ENCODE measurements at places on chromosomes 7 and 10. TPM values are rescaled to one million over a fixed set of nuclear protein-coding genes. Genes with fewer than 3 reads are reported as not detected.
A peak's percentile ranks its signal among the peaks of the same experiment; 100 is the strongest.

The PRR15 gene
- total RNA-seq: 6.1 TPM

The ICA1 gene
- 95.6 TPM for total RNA-seq

The LRRD1 gene
- not detected for total RNA-seq

The MARVELD1 gene
- total RNA-seq: 9.0 TPM

The PON1 gene
- total RNA-seq: not detected

GRCh38 chr10:34262985-34263384 is 552.1 kb downstream of the PARD3 start:
- DNase-seq: no peak
- no peak overlapping the region for H3K27ac ChIP-seq
- H3K36me3 ChIP-seq: no peaks in the 10 kb centered on the region
- no peaks in the 10 kb centered on the region for H3K4me1 ChIP-seq

- H3K4me1 ChIP-seq: no peaks in the 10 kb centered on the region
- H3K36me3 ChIP-seq: no peaks in the 10 kb centered on the region
- H3K27ac ChIP-seq: no peak overlapping the region
- no peak for DNase-seq
- H3K4me3 ChIP-seq: no peak overlapping the region
- H3K27me3 ChIP-seq: no peaks in the 10 kb centered on the region
Observed at GRCh38 chr10:1519391-1519790, 217.9 kb downstream of the ADARB2 start.

DNA sequence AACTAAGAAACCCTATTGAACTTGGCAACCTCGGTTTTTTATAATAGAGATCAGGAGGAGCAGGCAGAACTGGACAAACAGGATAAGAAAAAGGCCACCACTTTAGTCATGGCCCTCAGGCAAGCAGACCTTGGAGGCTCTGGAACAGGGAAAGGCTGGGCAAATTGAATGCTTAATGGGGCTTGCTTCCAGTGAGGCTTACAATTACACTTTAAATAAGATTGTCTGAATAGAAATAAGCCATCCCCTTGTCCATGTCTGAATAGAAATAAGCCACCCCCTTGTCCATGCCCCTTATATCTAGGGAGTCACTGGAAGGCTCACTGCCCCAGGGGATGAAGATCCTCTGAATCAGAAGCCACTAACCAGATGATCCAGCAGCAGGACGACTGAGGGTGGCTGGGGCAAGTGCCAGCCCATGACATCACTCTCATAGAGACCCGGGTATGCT is 40.6 kb downstream of the AKR1B15 start:
- H3K4me1 ChIP-seq: peaks cover 16% of the 10 kb centered on the region
- no peaks in the 10 kb centered on the region for H3K27me3 ChIP-seq
- DNase-seq: no peak
- no peak overlapping the region for H3K4me3 ChIP-seq
- H3K36me3 ChIP-seq: no peaks in the 10 kb centered on the region
- H3K27ac ChIP-seq: peak overlapping the region; percentile 8

GRCh38 chr7:34104115-34104514 is 198.8 kb downstream of the BMPER start:
- no peaks in the 10 kb centered on the region for H3K4me1 ChIP-seq
- no peak overlapping the region for H3K4me3 ChIP-seq
- H3K27ac ChIP-seq: no peak overlapping the region
- H3K36me3 ChIP-seq: no peaks in the 10 kb centered on the region
- DNase-seq: peak; percentile 22
- H3K27me3 ChIP-seq: no peaks in the 10 kb centered on the region

DNA sequence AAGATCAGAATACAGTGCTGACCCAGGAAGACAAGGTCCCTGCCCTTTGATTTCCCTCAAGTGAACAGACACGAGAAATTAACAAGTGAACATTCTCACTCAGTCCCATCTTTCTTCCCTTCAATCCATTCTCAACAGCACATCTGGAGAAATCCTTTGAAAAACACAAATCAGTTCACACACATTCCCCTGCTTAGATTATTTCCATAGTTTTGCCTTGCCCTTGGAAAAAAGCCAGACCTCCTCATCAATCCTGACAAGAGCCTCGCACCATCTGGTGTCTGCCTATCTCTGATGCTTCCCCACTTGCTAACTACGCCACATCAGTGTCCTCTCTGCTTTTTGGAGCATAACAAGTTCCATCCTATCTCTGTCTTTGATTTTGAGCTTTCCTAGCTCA is 94.4 kb upstream of the KIAA1217 start:
- H3K4me1 ChIP-seq: no peaks in the 10 kb centered on the region
- no peaks in the 10 kb centered on the region for H3K36me3 ChIP-seq

- DNase-seq: no peak
- no peaks in the 10 kb centered on the region for H3K36me3 ChIP-seq
- H3K27me3 ChIP-seq: no peaks in the 10 kb centered on the region
- no peak overlapping the region for H3K27ac ChIP-seq
Observed at GRCh38 chr10:119957451-119957850, 64.9 kb downstream of the SEC23IP start.

DNA sequence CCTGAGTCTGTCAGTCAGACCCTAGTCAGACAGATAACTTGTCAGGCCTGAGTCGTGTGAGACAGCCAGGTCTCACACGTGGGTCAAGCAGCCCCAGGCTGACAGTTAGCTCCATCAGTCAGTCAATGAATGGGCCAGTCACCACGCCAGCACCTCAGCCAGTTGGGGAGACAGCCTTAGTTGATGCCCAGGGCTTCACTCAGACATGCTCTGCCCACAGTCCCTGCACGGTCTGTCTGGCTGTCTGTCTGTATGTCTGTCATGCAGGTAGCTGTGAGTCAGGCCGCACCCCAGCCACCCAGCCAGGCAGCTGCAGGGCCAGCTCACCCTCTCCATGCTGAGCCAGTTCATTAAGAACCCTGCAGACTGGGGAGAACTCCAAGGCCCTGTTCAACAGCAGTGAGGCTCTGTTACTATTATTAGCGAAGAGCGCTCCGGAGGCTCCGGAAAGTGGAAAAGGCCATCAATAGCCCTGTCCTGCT is 141.1 kb upstream of the PCBD1 start:
- no peaks in the 10 kb centered on the region for H3K36me3 ChIP-seq
- no peak overlapping the region for H3K4me3 ChIP-seq
- H3K4me1 ChIP-seq: no peaks in the 10 kb centered on the region

DNA sequence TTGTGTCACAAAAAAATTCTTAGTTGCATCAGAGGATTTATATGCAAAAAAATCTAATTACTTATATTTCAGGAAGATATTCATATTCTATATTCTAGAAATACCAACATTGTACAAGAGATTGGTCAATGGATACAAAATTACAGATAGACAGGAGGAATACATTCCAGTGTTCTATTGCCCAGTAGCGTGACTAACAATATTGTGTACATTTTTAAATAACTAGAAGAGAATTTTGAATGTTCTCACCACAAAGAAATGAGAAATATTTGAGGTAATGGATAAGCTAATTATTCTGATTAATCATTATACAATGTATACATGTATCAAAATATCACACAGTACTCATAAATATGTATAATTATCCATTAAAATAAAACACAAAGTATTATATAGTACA is 253.3 kb downstream of the IPMK start:
- no peaks in the 10 kb centered on the region for H3K27me3 ChIP-seq
- H3K27ac ChIP-seq: no peak overlapping the region
- no peak overlapping the region for H3K4me3 ChIP-seq

DNA sequence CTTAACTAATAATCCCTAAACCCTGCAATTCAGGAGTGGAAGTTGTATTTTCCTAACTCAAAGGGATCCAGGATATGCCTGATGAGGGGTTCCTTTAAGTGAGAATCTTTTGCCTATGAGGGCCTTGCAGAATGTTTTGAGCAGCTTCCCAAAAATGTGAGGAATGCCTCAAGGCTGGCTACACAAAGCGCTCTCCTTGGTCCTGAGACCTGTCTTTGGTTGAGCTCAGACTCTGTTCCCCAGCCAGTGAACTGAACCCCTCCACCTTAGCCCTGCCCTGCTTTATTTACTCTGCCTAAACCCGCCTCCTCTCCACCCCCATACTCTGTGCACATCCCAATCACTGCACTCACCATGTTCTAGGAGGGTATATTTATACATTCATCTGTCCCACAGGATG is 108.6 kb downstream of the NRCAM start:
- H3K4me3 ChIP-seq: no peak overlapping the region
- H3K36me3 ChIP-seq: no peaks in the 10 kb centered on the region
- H3K4me1 ChIP-seq: no peaks in the 10 kb centered on the region
- H3K27ac ChIP-seq: no peak overlapping the region

DNA sequence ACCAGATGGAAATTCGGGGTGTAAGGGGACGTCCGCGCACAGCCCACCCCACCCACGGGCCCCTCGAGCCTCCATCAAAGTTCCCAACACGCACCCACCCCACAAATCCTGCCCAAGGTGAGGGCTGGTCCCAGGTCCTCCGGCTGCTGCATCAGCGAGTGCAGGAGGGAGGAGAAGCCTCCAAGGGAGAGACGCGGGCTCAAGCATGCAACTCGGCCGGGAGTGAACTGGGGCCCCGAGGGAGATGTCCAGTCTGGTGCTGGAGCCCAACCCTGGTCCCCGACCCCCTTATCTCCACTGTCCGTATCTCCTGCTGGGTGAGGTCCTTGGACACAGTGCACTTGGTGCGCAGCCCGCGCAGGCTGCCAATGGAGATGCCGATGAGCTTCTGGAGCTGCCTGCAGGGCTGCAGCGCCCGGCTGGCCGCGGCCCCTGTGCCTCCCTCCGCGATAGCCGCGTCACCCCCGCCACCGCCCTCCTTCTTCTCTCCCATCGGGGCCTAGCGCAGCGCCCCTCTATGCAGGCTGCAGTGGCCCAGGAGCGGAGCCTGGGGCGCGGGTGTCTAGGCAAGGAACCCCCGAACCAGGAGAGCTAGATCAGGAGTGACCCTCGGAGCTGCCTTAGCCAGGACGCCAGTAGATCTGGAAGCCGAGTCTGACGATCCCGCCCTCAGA is 489.2 kb downstream of the ZNF33B start:
- DNase-seq: no peak
- no peaks in the 10 kb centered on the region for H3K36me3 ChIP-seq
- H3K27me3 ChIP-seq: peaks cover 5% of the 10 kb centered on the region
- no peak overlapping the region for H3K27ac ChIP-seq

- no peaks in the 10 kb centered on the region for H3K27me3 ChIP-seq
- no peaks in the 10 kb centered on the region for H3K4me1 ChIP-seq
- H3K36me3 ChIP-seq: no peaks in the 10 kb centered on the region
- H3K27ac ChIP-seq: no peak overlapping the region
Observed at GRCh38 chr10:46299536-46300369, 13.0 kb downstream of the ANTXRL start.

GRCh38 chr10:21501091-21501490 is 24.4 kb downstream of the SKIDA1 start:
- peaks cover 27% of the 10 kb centered on the region for H3K4me1 ChIP-seq
- H3K36me3 ChIP-seq: no peaks in the 10 kb centered on the region
- DNase-seq: no peak
- H3K27me3 ChIP-seq: peaks cover 30% of the 10 kb centered on the region

GRCh38 chr7:30920021-30920583 is 8.4 kb downstream of the AQP1 start:
- H3K27ac ChIP-seq: peak overlapping the region; percentile 74
- H3K4me1 ChIP-seq: peaks cover 46% of the 10 kb centered on the region
- DNase-seq: no peak
- H3K36me3 ChIP-seq: peaks cover 3% of the 10 kb centered on the region

GRCh38 chr10:30199376-30200016 is 140.1 kb upstream of the JCAD start:
- no peaks in the 10 kb centered on the region for H3K36me3 ChIP-seq
- DNase-seq: no peak
- H3K27me3 ChIP-seq: no peaks in the 10 kb centered on the region
- no peaks in the 10 kb centered on the region for H3K4me1 ChIP-seq
- H3K4me3 ChIP-seq: no peak overlapping the region

DNA sequence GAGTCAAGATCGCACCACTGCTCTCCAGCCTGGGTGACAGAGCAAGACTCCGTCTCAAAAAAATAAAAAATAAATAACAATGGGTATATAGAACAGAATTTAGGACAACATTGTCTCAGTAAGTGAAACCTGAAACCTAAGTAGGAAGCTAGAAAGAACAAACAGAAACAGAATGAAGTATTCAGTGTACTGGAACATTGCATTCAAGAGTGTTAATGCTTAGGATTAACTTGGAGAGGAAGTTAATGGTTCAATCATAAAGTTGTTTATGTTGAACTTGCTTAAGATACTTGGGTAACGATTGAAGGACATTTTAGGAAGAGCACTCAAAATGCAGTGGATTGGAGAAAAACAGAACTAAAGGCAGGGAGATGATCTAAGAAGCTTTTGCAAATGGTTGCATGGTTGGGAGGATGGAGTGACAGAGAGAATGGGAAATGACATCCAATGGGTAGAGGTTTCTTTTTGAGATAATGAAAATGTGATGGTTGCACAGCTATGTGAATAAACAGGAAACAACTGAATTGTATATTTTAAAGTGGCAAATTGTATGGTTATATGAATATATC is 233.7 kb downstream of the ADK start:
- no peak for DNase-seq
- H3K4me3 ChIP-seq: no peak overlapping the region
- H3K27me3 ChIP-seq: no peaks in the 10 kb centered on the region
- no peak overlapping the region for H3K27ac ChIP-seq

- no peaks in the 10 kb centered on the region for H3K27me3 ChIP-seq
- no peaks in the 10 kb centered on the region for H3K36me3 ChIP-seq
- peaks cover 53% of the 10 kb centered on the region for H3K4me1 ChIP-seq
- H3K4me3 ChIP-seq: no peak overlapping the region
- no peak for DNase-seq
- no peak overlapping the region for H3K27ac ChIP-seq
Observed at GRCh38 chr10:59901470-59901869, 4.9 kb downstream of the CCDC6 start.

DNA sequence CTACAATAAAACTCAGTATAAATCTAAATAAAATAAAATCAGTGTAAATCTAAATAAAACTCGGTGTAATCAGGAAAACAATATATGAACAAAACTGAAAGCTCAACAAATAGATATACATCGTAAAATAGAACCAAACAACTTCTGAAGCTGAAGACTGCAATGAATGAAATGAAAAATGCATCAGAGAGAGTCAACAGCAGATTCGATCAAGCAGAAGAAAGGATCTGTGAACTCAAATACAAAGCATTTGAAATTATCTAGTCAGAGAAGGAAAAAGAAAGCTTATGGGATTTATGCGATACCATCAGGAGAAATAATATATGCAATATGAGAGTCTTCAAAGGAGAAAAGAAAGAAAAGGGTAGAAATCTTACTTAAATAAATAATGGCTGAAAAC is 255.0 kb downstream of the BICC1 start:
- H3K4me3 ChIP-seq: no peak overlapping the region
- H3K36me3 ChIP-seq: no peaks in the 10 kb centered on the region
- H3K4me1 ChIP-seq: no peaks in the 10 kb centered on the region
- H3K27me3 ChIP-seq: no peaks in the 10 kb centered on the region
- no peak for DNase-seq
- no peak overlapping the region for H3K27ac ChIP-seq

All from stomach (tissue), 19 donors.